ENCODE measurements at places on chromosomes 16 and 17.

- no peak for DNase-seq
Observed at GRCh38 chr16:1993731-1994131, 4.0 kb downstream of the SYNGR3 start.

GRCh38 chr17:80101946-80102663 is 724 bp downstream of the GAA start:
- no peak for DNase-seq

- no peak for DNase-seq
Observed at GRCh38 chr17:75517297-75517865, 1.1 kb downstream of the TSEN54 start.

DNA sequence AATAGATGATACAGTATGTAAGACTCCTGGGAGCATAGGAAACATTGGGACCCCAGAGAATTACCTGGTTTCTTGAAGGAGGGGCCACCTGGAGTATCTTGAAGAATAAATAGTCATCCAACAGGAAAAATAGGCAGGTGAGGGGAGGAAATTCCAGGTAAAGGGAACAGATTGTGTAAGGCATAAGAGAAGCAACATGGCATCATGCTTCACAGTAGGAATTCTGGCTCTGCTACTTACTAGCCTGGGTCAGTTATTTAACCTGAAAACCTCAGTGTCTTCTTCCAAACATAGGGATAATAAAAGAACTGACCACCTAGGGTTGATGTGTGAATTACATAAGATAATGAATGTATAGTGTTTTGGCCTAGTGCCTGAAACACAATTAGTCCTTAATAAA is 122.1 kb downstream of the CA10 start:
- DNase-seq: no peak

DNA sequence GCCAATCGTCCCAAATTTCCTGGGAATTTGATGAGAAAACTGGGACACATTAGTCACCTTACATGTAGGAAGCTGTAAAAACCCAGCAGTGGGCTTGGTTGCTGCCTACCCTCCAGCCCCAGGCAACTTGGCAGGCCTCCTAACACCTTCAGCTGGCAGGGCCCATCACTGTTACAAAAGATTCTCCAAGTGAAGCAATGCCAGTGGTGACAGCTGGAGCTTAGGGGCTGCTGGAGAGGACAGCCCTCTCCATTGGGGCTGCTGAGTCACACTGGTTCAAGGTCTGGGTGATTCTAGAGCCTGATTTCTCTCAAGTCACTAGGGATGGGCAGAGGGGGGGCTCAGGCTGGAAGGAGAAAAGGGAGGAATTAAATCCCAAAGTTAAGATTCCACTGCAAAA is 180.6 kb downstream of the COPRS start:
- no peak for DNase-seq

- peak; percentile 81 for DNase-seq
Observed at GRCh38 chr16:21501869-21502667, 97.3 kb upstream of the METTL9 start.

DNA sequence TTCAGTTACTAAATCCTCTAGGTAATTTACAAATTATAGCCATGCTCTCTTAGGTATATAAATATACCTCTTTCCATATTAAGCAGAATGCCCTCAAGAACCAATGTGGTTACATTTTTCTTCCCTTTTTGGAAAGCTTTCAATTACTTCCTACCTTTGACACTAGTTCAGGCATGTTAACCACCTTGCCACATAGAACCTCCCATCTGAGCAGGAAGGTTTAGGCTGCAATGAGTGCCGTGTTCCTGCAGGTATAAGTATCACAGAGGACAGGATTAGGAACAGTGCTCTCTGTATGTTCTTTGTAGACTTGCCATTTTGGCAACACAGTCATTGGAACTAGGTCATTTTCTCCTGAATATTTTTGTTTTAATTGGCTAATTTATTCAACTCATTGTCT is 20.1 kb downstream of the KRT25 start:
- no peak for DNase-seq

DNA sequence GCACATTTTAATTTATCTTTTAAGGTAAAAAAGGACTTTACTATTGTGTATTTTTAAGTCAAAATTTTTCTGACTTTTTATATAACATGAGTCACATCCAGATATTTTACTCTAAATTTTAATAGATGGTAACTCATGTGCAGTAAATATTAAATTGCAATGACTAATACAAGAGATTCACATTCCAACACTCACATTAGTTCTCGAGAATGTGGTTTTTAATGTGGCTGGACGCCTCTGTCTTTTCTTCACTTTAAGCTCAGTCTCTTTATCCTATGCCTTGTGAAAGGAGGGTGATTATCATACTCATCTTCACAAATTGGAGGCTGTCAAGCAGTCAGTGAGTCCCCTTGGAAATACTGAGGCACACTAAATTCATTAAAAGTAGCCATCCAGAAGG is 315.6 kb downstream of the HS3ST3B1 start:
- no peak for DNase-seq

GRCh38 chr16:13873835-13874438 is 46.0 kb upstream of the ERCC4 start:
- DNase-seq: no peak

GRCh38 chr16:5615868-5616642 is 518.5 kb upstream of the EEF2KMT start:
- DNase-seq: no peak

DNA sequence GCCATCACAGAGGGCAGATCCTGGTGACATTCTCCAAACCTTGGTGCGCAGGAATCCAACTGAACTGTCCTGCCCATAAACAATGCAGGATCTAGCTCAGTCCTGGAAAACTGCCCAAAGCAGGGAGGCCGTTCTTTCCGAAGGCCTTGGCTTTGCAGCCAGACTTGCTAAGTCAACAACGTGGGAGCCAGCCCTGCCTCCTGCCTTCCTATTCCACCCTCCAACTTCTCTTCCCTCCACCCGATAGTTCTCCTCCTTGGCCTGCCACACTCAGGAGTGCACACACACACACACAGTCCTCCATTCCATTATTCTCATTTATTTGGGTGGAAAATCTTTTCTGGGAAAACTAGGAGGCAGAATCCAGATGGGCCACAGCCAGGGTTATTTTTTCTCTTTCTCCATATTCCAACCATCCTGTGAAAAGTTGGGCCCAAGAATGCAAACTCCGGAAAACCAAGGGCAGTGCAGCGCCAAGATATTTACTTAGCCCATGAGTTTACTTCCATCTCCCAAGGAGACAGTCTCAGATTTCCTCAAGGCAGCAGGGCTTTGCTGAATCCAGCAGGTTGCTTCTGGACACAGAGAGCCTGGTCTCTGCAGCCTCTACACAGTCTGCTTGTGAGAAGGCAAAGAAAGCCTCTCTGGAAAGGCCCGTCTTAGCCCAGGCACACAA is 15.8 kb downstream of the COPRS start:
- DNase-seq: no peak

DNA sequence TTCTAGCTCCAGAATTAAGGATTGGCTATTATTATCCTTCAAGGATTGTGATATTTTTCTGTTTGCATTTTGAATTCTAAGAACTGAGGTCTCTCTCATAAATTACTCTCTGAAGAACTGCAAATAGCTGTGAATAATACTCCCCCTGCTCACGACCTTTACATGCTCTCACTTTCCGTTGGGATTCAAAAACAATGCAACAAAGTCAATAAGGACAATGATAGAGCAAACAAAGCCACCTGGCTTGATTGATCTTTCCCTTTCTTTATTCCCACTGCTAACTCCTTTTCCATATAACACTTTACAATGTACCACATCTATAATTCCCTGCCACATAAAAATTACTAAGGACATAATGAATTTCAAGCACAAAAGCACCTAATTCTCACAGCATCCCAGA is 523.0 kb upstream of the CA10 start:
- DNase-seq: no peak

- no peak for DNase-seq
Observed at GRCh38 chr17:48604770-48605329, at the start of gene HOXB6. HOXB6 (minus strand) TSS chr17:48604986; CDS start chr17:48598150, 6,836 bp downstream.

DNA sequence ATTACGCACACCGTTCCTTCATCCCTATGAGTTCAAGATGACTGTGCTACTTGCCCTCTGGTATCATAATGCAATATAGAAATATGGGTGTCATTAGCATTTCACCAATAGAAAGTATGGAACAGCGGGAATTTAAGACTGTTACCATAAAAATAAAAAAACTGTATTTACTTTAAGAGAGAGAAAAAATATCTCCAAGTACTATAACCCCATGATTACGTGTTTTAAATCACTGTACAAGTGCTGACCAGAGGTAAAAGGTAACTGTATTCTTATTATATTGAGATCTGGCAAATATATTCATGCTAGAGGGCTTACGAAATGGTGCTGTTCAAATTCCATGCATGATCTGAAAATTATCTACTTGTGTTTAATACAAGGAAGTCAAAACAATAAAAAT is 5.2 kb downstream of the SDR42E1 start:
- DNase-seq: no peak

DNA sequence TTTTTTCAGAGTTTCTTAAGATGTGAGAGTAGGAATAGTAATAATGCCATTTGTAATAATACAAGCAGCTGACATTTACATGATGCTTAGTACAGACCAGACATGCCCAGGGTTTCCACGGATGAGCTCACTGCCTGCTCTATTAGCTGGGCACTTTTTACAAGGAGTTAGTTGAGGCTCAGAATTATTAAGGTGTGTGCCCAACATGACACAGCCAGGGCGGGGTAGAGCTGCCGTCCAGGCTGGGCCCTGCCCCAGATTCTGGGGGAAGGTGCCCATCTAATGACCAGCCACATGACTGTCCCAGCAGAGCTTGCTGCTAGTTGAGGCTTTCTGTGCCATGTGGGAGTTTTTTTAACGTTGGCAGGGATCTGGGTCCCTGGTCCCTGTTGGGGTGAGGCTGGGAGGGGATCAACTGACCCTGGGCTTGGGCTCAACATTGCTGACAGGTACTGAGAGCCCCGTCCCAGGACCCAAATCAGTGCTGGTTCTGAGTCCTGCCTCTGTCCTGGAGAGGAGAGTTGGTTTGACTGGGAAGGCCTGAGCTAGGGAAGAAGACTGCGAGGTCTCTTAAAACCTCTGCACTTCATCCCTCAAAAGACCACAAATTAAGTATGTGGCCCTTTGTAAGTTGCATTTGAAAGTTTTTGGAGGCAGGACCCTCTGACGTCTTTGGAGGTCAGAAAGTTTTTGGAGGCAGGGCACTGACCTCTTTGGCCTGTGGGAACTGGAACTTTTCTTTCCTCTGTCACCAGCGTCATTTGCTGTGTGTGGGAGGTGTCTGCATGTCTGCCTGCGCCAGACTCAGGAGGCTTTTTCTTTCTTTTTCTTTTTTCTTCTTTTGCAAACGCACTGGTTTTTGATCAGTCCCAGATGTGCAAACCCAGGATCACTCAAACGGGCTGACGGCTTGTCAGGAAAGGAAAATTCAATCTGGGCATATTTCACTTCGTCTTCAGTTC is 2.2 kb downstream of the CRISPLD2 start:
- DNase-seq: no peak

- no peak for DNase-seq
Observed at GRCh38 chr17:17580662-17581470, 10.6 kb downstream of the PEMT start.

DNA sequence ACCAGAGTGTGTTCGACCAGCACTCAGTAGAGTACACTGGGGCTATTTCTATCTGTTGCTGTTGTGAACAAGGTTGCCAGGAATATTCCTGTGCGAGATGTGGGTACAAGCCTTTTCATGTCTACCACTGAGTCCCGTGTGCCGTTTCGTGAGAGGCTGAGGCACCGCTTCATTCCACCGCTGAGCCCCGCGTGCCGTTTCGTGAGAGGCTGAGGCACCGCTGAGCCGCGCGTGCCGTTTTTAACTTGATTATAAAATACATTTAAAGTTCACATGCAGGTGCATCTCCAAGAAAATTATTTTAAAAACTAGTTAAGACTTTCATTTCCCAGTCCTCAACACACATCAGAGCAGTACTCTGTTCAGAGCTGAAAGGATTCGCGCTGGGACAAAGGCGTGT is 78.7 kb upstream of the ZNF750 start:
- no peak for DNase-seq

GRCh38 chr17:27577121-27577761 is 53.7 kb upstream of the LGALS9 start:
- no peak for DNase-seq

GRCh38 chr16:29784157-29784556 is 6.1 kb downstream of the ZG16 start:
- DNase-seq: no peak

DNA sequence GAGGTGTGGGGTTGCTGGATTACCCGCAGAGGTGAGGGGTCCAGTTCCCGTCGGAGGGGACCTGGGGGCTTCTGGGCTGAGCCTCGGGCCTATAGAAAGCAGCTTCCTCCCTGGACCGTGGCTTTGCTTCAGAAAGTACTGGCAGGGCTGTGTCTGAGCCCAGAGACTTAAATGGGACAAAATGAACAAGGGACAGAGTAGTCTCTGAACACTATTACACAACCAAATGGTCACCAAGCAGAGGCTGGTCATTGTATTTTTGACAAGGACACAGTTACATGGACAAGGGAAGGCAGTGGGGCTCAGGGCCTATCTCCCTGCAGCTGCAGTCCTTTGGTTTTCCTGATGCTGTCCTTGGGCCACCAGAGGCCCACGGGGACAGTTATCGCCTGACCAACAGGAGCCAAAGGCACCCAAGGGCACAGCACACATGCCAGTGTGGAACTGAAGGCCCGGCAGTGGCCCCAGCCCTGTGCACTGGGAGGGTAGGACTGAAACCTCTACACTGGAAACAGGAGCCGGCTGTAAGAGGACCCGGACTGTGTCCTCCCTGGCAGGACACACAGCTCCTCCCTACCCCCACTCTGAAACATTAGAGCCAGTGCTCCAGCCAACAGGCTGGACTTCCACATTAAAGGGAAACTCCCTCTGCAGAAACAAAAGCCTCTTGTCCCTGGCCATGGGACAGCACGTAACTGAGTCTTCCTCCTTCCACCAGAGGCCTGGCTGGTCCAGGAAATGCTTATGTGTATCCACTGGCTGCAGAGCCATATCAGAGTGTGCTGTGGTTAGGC is 26.0 kb upstream of the ERN1 start:
- DNase-seq: no peak

DNA sequence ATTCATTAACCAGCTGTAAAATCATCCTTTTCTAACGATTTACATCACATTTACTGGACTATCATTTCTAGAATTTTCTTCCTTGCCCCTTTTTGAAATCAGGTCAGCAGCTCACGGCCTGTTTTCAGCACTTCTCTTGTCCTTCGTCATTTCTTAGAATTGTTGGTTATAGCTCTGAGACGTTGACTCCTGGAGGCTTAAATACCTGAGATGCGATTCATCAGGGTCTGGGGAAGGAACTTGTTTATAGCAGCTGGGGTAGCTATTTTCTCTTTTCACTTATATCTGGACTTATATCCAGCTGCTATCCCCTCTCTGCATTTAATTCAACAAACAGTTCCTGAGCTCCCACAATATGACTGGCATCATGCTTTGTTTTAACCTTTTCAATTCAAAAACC is 338.7 kb upstream of the TNRC6C start:
- no peak for DNase-seq

DNA sequence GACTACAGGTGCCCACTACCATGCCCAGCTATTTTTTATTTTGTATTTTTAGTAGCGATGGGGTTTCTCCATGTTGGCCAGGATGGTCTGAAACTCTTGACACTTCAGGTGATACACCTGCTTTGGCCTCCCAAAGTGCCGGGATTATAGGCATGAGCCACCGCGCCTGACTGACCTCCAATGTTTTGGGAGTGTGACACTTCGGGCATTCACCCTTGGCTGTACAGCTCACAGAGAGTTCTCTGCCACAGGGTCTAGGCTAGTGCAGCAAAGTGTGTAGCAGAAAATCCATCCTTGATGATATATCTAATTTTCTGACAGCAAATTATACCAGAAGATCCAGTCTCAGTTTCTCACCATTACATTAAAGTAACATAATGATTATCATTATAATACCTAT is 14.1 kb downstream of the FAM20A start:
- no peak for DNase-seq

Data from cortex of kidney (tissue), 1 donor.